ENCODE measurements at places on chromosomes 16 and 17.

- DNase-seq, result no peak
Observed at GRCh38 chr16:1990351-1991134, 773 bp downstream of the SYNGR3 start.

- DNase-seq, result peak; percentile 26
Observed at GRCh38 chr16:67277294-67277998, 1.9 kb upstream of the PLEKHG4 start.

- DNase-seq, result peak; percentile 22
Observed at GRCh38 chr16:495127-495748, 32.3 kb upstream of the CAPN15 start.

- no peak for DNase-seq
Observed at GRCh38 chr17:77444628-77444983, 303.8 kb downstream of the SEC14L1 start.

DNA sequence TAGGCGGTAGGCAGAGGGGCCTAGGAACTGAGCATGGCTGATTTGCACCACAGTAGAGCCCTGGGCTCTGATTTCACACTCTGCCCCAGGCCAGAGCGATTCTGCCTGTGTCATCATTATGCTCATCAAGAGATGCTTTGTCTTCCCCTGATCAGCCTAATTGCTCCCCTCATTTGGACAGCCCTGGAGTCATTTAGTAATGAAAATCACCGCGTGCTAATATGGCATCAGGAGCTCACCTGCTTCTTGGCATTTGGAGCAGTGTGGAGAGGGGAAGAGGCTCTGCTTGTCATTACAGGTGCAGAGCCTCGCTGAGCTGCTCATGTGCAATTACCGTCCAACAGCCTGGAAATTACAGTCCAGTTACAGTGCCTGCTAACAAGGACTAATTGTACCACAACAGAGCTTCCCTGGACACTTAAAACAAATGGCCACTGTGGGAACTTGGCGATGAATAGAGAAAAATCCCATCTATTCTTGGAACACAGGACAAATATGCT is 157.1 kb upstream of the WSCD1 start:
- DNase-seq, result no peak

GRCh38 chr16:88634141-88634993 is 4.0 kb upstream of the IL17C start:
- DNase-seq, result no peak

DNA sequence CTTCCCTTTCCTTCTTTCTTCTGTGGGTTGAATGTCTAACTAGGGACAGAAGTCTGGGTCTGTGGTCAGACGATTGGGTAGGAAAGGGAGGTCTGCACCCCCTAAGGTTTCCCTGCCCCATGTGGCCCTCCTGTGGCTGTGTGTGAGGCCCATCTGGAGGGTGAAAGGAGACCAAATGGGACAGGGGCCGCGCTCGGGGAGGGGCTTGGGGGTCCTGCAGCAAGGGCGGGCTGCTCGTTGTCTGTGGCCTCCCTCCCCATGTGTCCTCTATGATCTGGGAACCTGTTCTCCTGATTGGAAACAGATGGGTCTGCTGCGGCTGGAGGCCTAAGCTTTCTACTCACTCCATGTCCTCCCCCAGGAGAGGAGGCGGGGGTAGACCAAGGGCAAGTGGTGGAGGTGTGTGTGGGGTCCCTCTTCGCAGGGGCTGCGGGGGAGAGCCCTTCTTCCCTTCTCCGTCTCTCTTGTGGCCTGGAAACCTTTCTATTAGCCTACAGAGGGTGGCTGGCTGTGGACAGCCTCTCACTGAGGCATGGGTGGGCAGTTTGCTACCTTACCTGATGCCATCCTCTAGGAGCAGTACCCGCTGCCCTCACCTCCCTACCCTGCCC is 18.6 kb downstream of the IGFBP4 start:
- DNase-seq, result no peak

All from foreskin melanocyte (primary cell).